ENCODE measurements at places on chromosomes 13 and 19.

GRCh38 chr13:28621449-28621848 is 37.5 kb upstream of the POMP start:
- no peak for DNase-seq

DNA sequence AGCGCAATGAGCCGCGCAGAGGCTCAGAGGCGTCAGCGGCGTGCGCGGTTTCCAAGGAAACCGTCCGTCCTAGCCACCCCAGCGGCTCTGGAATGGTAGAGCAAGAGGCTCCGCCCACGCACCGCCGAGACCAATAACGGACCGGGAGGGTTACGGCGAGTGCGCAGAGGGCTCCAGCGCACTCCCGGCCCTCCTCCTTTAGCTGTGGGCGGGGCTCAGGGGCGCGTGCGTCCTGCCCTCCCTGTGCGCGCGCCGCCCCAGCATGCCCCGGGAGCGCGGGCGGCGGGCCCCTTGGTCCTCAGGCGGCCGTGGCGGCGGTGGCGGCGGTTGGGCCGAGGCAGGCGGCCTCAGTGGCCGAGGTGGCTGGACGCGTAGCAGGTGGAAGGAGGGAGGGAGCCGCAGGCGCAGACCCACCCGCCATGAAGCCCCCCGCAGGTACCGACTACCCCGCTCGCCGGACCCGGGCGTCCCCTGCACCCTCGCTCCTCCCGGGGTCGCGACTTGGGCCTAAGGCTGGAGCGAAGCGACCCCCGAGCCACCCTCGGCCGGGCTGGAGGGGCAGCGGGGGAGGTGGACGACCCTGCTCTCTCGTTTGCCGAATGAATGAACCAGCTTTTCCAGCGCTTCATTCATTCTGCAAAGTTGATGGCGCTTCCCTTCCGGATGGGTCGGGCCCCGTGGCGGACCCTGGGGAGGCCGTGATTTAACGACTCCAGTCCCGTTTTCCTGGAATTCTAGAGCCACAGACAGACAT is at the start of gene THOP1:
Gene THOP1, plus strand, starts transcription at position 260 of the 754 bp plus-strand sequence. Its CDS starts 160 bp downstream, at position 420.
- DNase-seq = peak; percentile 100

DNA sequence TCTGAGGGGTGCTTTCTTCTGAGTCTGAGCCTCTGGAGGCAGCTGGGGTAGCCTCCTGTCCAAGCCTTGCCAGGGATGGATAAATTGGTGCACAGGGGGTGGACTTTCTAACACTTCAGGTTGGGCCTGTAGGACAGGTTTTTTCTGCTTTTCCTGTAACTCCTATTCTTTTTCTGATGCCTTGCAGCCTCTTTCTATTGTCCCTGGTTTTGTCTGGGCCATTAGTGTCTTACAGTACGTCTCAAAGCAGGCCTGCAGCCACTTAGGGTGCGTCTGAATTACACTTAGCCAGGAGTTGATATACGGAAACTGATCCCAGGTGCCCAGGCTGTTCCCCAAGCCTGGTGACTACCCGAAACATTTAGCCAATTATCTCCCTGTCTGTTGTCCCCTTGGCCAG is 213.3 kb upstream of the HTR2A start:
- DNase-seq = no peak

DNA sequence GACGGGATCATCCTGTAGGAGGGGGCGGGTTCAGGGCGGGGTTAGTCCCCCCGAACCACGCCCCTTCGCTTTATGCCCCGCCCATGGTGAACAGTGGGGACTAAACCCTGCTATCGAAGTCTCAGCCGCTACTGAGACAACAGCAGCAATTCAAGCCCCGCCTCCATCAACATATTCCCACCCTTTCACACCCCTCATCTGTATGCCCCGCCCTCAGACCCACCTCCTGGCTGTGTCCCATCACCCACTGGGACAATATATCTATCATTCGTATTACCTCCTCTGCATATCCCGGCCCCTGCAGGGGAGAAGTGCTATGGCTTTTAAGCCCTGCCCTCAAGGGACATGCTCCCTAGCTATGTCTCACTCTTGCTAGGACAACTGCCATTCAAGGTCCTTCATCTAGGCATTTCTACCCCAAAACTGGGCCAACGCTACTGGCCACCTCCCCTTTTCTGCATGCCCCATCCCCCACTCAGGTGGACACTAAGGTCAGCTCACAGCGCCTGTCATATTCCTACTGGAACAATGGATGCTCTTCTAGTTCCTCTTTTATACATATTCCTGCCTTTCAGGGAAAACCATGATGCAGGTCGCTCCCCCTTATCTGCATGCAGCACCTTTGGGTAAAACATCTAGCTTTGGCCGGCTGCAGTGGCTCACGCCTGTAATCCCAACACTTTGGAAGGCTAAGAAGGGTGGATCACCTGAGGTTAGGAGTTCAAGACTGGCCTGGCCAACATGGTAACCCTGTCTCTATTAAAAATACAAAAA is 11.9 kb downstream of the LRFN1 start:
- no peak for DNase-seq

- DNase-seq = no peak
Observed at GRCh38 chr13:111111376-111111937, 3.7 kb upstream of the ARHGEF7 start.
